ENCODE measurements at places on chromosomes 6 and 20.

GRCh38 chr6:98324446-98324845 lies 509.9 kb upstream of the POU3F2 start:
- no peak for DNase-seq

DNA sequence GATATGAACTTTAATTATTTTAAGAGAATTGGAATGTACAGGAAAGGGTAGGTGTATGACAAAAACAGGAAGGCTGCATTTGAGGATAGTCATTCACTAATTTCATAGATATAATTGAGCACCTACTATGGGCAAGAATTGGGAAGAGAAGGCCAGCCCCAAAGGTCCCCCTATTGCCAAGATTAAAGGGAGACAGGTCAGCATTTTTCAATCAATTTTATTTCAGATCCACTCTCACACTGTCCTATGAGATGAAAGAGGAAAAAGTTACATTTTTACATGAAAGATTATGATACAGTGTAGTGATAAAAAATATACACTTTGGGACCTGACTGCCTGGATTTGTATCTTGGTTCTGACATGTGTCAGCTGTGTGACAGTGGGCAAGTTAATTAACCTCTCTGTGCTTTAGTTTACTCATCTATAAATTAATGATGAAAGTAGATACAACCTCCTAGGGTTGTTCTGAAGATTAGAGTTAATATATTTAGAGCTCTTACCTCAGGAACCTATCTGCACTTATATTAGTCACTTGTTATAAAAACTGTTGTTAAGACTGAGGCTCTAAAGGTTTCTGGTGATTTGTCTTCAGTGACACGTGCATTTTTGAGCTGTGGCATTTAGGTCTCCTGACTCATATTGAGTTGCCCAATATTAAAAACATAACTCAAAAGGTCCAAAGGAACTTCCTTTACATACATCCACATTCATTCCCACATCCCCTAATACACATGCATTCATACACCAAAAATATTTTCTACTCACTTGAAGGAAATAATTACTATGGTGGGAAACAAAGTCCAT lies 45.7 kb downstream of the SCGN start:
- no peak for DNase-seq

DNA sequence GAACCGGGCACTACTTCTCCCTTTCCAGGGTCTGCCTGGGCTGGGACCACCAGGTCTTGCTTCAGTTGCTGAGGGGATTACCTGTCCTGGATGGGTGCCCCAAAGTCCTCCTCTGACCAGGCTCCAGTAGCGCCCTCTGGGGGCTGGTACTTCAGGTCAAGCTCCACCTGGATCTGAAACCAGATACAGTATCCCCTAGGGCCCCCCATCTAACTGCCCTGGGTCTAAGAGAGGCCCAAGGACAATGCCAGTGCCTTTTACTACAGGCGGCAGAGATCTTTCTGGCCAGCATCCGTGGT lies 11.2 kb upstream of the SPAG4 start:
- no peak for DNase-seq

DNA sequence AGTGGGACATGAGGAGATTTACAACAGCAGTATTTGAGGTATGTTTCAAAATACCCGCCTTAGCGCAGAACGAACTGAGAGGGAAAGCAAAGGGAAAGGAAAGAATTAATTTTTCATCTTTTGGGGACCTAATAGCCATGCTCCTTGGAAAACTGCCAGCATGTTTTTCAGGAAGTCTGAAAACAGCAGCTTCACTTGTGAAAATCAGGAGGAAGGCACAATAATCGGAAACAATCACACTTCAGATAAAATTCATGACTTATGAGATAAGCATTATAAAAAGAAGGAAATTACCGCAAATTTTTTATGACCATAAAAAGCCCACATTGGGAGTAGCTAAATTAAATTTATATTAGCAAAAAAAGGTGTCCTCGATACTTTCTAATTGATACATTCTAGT lies 541.1 kb downstream of the HAO1 start:
- DNase-seq, result no peak

GRCh38 chr6:135675862-135676261 lies 175.6 kb upstream of the PDE7B start:
- peak; percentile 13 for DNase-seq

DNA sequence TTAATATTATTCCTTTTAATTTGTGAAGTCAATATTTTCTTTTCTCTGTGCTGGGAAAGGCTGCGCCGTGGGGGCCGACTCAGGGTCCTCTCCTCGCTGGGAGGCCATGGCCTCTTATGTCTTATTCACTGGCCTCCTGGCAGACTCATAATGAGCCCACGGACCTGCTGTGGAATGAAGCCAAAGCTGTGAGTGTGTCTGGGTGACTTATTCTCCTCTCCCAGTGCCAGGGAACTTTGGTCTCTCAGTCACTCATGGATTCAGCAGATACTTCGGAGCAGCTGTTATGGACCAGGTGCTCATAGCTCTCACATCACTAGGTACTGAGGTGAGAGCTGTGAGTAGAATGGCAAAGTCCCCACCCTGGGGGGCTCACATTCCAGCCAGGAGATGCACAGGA lies 297.6 kb downstream of the CDH26 start:
- DNase-seq, result no peak

DNA sequence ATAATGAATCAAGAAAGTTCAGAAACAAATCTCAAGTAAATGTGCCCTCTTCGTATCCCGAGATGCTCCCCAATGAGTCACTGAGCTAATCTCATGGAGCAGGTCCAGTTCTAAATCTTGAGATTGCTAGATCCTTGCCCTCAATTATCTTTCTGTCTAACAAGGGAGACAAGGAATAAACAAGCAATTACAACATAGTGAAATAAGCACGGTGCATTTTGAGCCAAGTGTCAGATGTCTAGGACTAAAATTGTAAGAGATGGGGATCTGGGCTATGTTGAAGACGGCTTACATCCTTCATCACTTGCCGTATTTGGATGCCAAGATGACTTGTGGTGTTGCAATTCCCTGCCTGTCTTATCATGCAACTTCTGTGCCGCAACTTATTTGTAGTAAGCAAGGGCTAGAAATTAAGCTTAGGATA lies 56.5 kb upstream of the ADGRF1 start:
- peak; percentile 86 for DNase-seq

DNA sequence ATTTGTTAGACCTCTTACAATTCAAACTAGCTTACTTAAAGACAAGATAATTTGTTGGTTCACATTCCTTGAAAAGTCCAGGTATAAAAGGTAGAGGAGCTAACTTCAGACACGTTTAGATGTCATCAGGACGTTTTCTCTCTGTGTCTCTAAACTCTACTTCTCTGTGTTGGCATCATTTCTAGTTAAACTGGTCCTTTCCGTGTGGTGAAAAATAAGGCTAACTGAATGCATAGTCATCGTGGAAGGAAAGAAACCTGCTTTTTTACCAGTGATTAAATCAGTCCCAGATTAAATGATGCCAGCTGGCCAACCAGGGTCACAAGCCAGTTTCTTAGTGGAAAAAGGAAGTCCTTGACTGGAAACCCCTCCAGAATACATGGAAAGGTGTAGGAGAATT lies 168.4 kb upstream of the AHI1 start:
- DNase-seq, result no peak

Measured in adipocyte (in vitro differentiated cells).